Femur (tissue), 1 donor: ENCODE measurements at places on chromosomes 4 and X.

- DNase-seq: no peak
These were observed 1068.8 kb downstream of the ARAP2 start for GRCh38 chr4:35175487-35175886.

DNA sequence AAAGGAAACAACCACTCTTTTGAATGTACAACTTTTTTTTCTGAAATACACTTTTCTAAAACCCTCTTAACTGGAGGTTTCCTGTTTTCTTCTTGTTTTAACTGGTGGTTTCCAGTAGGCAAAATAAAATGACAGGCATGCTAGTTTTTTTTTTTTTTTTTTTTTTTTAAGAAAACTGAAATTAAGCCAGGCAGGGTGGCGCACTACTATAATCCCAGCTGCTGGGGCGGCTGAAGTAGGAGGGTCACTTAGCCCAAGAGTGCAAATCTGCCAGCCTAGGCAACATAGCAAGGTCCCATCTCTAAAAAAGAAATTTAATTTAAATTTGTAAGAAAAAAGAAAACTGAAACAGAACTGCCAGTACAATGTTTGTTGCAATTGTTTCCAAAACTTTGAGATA, 44.0 kb downstream of the TMEM144 start:
- DNase-seq: no peak

- DNase-seq: no peak
These were observed 26.5 kb downstream of the MSL3 start for GRCh38 chrX:11784543-11784942.

DNA sequence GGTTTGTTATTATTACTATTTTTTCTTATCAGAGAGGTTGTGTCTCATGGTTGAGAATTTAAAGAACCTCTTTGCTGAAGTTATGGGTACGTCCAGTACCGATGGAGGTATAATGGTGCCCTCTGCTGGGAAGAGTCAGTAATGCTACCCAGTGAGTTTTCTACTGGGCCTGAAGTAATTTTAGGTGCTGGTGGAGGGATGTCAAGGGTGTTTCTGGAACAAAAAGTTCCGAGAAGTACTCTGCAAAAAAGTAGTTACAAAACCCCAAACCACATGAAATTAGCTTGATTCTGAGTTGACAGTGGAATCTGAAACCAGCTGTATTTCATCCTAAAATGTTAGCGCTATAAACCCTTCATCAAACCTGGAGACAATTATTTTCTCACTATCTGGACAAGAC, 102.5 kb upstream of the MID1 start:
- DNase-seq: peak; percentile 74

GRCh38 chr4:188778905-188779304, 639.7 kb downstream of the TRIML1 start:
- DNase-seq: no peak

GRCh38 chr4:157983300-157983699, 189.5 kb downstream of the GASK1B start:
- no peak for DNase-seq

DNA sequence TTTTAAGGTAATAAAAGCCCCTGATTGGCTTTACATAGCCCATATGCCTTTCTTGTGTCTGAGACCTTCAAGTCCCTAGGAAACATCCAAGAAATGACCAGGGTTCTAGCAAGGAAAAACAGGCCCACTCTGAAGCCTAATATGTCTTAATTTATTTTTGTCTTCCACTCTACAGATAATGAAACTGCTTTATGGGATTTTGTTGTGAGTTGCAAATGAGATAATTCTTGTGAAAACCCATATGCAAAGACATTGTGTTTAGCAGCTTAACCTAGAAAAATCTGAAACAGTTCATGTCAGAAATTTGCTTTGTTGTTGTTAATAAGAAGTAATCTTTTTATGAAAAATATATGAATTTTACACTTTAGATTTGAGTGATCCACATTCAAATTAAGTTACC, 190.7 kb upstream of the BMP3 start:
- DNase-seq: no peak

DNA sequence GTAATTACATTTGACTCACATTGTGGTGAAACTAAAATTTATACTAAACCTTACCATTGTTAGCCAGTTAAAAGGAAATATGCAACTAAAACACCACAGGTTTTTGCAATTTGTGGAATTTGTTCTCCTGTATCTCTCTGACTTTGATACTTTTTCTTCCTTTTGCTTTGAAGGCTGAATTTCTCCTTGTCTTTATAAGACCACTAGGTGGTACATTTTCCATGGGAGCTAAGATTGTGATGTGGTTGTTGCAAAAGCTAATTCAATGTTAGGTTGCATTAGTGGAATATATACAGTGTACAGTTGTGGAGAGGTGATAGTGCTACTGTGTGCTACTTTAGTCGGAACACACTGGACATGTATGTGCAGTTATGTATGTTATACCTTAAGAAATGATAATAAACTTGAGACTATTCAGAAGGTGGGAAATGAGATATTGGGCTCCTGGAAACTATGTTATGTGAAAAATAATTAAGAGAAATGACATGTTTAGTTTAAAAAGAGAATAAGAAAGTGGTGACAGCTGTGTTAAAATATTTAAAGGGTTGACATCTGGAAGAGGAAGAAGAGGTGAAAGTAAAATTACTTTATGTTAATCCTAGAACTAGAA, 70.3 kb downstream of the ARL9 start:
- no peak for DNase-seq

- peak; percentile 29 for DNase-seq
These were observed 12.1 kb upstream of the ETNPPL start for GRCh38 chr4:108774809-108775530.

- DNase-seq: no peak
These were observed 18.2 kb downstream of the HOPX start for GRCh38 chr4:56662782-56663468.

DNA sequence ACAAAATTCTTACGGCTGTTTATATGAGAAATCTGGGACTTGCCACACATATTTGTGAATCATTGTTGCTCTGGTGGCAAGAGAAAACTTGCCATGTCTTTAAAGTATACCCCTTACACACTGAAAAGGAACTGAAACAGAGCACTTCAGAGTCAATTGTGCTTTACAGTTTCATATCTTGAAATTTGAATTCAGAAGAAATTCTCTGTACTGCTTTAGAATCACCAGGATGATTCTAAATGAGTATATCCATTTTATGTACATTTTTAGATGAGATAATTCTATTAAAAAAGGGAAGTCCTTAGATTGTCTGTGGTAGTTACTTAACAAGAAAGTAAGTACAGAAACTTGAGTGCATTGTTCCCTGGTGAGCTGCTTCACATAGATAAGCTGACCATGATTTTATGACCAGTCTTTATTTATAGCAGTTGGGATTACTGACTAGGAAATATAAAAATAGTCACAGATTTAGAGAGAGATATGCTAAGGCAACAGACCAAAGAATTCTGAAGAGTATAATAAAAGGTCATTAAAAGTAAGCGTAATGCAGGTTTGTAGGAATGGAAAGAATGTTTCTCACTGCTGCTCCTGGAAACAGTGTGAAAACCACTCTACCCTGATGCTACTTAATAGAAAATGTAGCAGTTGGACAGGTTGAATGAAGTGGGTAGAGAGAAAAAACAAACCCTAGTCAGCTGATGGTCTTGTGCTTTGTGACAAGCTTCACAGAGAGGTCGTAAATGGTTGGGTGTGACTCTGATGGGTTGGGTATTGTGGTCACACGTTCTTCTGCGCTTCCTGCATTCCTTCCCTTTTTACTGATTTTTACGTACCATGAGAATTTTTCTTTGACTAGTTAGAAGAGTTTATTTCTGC, 41.0 kb downstream of the FNIP2 start:
- DNase-seq: peak; percentile 33

DNA sequence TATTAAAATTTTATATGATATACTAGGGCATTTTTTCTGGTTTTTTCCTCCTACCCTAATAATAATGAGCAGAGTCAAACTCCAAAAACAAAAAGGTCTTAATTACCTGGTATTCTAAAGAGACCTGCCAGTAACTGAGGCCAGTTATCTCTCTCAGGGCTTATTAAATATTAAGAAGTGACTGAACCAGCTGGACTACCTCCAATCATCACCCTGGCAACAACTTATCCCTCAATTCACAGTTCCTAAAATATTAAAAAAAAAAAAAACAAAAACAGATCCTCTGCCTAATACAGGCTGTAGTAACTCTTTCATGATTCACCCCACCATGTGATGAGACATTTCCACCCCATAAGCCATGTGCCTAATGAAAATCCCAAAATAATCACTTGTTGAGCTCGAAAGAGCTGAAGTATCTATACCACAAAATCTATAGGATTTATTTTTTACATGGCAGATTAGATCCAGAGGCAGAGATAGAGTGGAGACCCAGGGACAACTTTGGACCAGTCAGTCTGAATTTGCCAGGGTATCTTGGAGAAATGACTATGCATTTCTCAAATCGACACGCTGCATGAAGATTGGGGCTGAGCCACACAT, 698.0 kb downstream of the FAT4 start:
- no peak for DNase-seq

DNA sequence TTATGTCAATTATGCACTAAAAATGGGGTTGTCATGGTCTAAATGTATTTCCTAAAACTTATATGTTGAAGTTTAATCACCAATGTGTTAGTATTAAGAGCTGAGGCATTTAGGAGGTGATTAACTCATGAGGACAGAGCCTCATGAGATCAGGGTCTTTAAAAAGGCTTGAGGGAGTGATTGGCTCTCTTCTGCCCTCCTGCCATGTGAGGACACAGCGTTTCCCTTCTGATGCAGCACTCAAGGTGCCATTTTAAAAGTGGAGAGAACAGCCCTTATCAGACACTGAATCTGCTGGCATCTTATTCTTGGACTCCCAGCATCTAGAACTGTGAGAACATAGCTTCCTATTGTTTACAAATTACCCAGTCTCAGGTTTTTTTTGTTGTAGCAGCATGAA, 581.7 kb downstream of the KCNIP4 start:
- DNase-seq: no peak

DNA sequence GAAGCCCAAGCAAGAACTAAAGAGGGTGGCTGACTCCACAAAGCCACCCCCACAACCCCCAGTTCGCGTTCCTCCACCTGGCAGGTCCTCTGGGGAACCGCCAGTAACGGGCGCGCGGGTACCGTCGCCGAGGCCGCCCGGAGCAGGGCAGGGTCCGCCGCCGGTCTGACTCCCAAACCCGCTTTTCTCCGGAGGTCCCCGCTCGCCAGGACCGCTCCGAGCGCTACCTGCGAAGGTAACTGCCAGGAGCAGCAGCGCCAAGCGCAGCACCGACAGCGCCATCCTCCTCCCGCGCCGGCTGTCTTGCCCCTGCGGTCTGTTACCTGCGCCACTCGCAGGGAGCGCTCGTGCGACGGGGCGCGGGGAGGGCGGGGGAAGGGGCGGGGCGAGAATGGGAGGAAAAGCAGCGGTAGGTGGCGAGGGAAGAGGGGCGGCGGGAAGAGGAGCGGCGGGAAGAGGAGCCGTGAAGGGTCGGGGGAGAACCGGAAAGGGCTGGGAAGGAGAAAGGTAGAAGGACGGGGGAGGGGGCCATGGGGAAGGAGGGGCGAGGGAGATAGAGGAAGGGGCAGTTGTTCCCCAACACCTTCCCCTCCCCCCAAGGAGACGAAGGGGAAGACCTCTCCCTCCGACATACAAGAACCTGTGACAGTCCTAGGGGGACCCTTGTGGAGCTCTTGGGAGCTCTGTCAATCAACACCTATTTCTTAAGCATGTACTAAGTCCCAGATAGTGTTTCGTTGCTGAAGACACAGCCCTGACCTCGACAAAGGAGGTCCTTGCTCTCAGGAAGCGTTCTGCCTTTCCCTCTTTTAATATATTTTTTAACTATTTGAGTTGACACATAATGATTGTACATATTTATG, at the start of gene SPINK2:
TSS of gene SPINK2 (minus strand) at position 321 of the 863 bp plus-strand sequence. CDS start at position 282, 39 bp downstream.
- DNase-seq: peak; percentile 45

DNA sequence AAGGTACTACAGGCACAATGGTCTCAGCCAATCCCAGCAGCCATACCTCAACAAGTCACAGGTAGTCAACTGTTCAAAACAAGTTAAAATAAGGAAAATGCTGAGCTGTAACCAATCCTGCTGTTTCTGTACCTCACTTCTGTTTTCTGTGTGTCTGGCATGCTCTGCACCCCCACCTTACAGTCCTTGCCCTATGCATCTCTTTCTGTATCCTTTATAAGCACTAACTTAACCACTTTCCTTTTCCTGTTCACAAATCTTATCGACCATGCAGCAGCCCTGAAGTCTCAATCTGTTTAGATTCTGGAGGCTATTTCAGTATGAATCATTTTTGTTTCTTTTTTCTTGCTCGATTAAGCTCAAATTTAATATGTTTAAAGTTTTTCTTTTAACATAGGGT, 12.5 kb upstream of the FAM13A start:
- no peak for DNase-seq

DNA sequence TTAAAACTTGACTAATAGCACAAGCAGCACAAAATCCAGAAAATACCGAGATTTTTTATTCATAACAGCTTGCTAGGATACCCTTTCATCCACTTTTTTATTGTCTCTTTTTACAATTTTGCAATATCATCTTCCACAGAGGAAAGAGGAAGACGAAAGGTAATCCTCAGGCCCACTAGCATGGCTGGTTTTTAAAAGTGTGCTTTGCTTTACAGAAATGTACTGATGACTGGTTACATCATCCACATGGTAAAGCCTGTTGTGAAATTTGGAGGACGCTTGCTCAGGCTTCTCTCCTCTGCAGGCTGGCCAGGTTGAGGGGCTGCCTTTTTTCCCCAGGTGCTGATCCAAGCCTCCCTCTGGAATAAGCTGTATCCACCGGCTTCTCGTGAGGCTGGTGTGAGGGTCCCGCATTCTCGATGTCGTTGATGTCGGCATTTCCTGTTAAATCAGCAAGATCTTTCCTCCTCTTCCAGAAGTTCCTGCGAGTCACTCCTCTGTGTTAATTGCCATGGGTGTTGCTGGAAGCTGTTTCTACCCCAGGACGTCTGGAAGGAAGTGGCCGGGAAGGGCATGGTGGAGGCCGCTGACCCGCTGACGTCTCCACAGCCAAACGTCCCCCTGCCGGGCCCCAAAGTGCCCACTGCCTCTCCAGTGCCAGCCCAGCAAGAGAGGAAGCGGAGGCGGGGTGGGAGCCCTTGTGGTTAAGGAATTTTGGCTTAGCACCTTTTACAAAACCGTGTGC, 5.8 kb upstream of the DGKQ start:
- no peak for DNase-seq

DNA sequence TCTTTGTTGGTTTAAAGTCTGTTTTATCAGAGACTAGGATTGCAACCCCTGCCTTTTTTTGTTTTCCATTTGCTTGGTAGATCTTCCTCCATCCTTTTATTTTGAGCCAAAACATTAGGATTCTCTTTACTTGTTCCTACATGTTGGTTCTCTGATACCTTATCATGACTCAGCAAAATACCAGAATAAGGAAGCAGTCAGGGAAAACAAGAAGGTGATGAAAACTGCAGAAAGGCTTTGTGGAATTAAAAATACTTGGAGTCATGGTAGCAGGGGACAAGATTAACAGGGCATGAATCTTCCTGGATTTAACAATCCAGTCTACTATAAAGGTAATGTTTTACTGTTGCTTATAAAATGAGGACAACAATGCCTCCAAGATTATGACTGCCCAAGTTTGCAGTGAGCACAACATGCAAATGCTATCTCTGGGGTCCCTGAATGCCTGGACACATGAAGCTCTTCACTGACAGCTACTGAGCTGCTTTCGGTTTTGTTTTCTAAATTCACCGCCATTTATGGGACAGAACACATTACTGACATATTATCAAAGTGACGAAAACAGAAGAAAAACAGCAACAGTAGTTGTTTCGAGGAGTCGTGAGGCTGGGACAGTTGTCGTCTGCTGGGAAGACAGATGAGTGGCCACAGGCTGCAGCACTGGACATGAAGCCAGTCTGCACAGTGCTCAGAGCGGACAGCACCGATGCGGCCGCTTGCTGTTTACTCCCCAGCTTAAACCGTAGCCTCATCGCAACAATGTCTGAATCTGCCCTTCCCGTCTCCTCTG, 174.5 kb upstream of the DKK2 start:
- DNase-seq: peak; percentile 21

- DNase-seq: no peak
These were observed 237.2 kb downstream of the EVC2 start for GRCh38 chr4:5471206-5471605.
